ENCODE measurements at places on chromosomes 7 and 10. TPM values are rescaled to one million over a fixed set of nuclear protein-coding genes. Genes with fewer than 3 reads are reported as not detected.

Gene ITPRID1
- total RNA-seq: not detected

Gene CDK14
- total RNA-seq: 11.4 TPM

Gene CUL1
- total RNA-seq: 38.0 TPM

Gene ADAMTS14
- not detected for total RNA-seq

Gene VSTM4
- 0.40 TPM for total RNA-seq

Gene VGF
- total RNA-seq: 0.20 TPM

Gene LIPN
- not detected for total RNA-seq

Gene XPNPEP1
- total RNA-seq: 81.3 TPM

Gene HOXA2
- 1.1 TPM for total RNA-seq

Gene IKZF1
- total RNA-seq: not detected

Gene ADARB2
- total RNA-seq: 0.10 TPM

Gene SUMF2
- total RNA-seq: 121 TPM

Gene WEE2
- not detected for total RNA-seq

Gene SFRP4
- 0.33 TPM for total RNA-seq

Gene NEURL1
- 0.10 TPM for total RNA-seq

Gene CLDN3
- 1.2 TPM for total RNA-seq

Gene CNPY1
- not detected for total RNA-seq

Gene PTPRE
- 38.5 TPM for total RNA-seq

Gene SUN1
- total RNA-seq: 125 TPM

Gene CAMK1D
- total RNA-seq: 1.4 TPM

Gene C10orf62
- not detected for total RNA-seq

Gene SUN3
- total RNA-seq: not detected

All from mammary microvascular endothelial cell (primary cell).